ENCODE measurements at places on chromosomes 16 and 17. TPM values are rescaled to one million over a fixed set of nuclear protein-coding genes. Genes with fewer than 3 reads are reported as not detected.

The CCL5 gene
- polyA plus RNA-seq, result 1.5 TPM

DNA sequence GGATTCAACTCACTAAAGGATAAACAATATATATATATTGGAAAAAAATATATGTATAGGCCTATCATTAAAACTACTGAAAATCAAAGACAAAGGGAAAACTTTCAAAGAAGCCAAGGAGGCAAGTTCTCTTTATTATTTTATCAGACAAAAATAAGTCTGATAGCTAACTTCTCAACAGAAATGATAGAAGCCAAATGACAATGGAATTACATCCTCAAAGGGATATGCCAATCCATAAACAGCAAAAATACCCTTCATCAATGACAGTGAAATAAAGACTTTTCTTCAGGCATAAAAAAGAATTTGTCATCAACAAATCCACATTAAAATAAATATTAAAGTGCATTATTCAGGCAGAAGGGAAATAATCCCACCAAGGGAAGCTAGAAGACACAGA, 393.4 kb downstream of the ZFHX3 start:
- DNase-seq, result no peak

DNA sequence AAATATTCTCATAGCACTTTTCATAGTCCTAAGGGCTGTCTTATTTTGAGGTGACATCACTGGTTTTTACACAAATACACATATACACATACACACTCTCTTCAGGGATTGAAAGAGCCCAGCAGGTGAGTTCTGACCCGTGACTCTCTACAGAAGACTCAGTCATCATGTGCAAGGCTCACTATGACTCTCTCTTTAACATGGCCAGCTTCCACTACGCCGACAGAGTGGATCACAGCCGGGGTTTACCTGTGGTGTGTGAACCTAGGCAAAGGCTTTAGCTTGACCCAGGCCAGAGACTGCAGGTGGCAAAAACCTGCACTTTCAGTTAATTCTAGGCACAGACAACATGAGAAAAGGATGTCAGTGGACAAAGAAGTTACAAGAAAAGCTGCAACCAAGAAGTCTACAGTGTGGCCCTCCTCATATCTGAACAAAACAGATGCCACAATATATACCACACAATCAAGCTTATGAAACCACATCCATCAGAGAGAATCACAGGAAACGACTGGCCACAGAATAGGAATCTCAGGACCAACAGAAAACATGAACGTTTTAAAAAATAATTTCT, 56.5 kb downstream of the CYTH1 start:
- DNase-seq, result no peak

DNA sequence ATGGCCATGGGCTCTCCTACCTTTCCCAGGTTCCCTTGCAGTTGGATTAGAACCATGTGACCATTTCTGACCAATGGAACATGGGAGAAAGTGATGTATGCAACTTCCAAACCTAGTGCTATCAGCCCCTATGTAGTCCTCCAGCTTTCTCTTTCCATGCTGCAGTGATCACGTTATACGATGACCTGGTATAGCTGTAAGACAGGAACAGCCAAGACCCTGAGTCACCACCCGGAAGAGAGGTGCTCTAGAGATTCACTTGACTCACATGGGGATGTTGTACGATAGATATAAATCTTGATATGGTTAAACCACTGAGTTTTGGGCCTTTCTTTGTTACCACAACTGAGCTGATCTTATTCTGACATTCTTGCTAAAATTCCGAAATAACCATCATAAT, 65.1 kb downstream of the NOG start:
- no peak for DNase-seq

- no peak for DNase-seq
Observed at GRCh38 chr17:69336580-69336979, 9.6 kb upstream of the ABCA5 start.

- DNase-seq, result no peak
Observed at GRCh38 chr16:59410451-59410850, 676.3 kb upstream of the GOT2 start.

DNA sequence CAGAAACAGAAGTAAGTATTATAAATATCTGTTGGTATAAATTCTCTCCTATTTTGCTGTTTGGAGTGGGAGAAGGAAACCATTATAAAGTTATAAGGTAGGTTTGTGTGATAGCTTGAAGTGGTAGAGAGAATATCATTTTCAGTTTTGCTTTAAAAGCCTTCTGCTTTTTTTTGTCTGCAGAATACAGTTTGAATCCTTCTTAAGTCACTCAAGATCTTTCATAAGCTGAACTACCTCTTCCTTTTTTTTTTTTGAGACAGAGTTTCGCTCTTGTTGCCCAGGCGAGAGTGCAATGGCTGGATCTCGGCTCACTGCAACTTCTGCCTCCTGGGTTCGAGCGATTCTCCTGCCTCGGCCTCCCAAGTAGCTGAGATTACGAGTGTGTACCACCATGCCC, 9.0 kb downstream of the ATAD5 start:
- no peak for DNase-seq

Measured in left renal cortex interstitium (tissue), 4 donors.